ENCODE measurements at places on chromosomes 7 and 10. TPM values are rescaled to one million over a fixed set of nuclear protein-coding genes. Genes with fewer than 3 reads are reported as not detected.

CADPS2 gene
- polyA plus RNA-seq = 4.7 TPM

PDIA4 gene
- 40.9 TPM for polyA plus RNA-seq

DNA sequence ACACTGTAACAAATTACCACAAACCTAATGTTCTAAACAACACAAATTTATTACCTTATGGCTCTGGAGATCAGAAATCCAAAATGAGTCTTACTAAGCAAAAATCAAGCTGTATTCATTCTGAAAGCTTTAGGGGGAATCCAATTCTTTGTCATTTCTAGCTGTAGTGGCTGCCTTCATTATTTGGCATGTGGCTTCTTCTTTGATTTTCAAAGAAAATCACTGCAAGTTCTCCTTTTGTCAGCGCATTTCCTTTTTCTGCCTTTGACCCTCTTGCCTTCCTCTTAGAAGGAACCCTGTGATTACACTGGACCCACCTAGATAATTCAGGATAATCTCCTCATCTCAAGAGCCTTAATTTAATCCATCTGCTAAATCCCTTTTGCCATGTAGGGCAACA is 36.9 kb downstream of the ZPBP start:
- no peak overlapping the region for H3K27ac ChIP-seq
- H3K36me3 ChIP-seq = no peaks in the 10 kb centered on the region
- no peak overlapping the region for H3K4me3 ChIP-seq
- H3K4me1 ChIP-seq = no peaks in the 10 kb centered on the region
- H3K27me3 ChIP-seq = no peaks in the 10 kb centered on the region
- DNase-seq = no peak

DNA sequence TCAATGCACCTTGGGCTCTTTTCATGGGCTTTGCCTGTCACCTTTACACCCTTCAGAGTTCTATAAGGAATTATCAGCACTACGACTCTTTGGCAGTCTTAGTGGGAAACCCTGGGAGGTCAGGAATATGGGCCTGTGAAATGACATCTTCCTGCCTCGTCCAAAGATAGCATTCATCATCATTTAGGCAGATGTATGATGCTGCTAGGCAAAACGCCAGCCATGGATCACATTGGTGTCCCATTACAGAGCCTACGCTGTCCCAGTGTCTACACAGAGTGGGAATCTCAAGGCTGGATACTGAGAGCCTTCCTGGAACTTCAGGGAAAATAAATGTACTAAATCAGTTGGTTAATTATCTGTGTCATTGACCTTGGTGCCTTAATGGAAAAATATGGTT is 259.4 kb upstream of the CELF2 start:
- H3K27ac ChIP-seq = no peak overlapping the region
- no peak for DNase-seq
- H3K4me3 ChIP-seq = no peak overlapping the region
- H3K4me1 ChIP-seq = no peaks in the 10 kb centered on the region
- H3K27me3 ChIP-seq = no peaks in the 10 kb centered on the region
- no peaks in the 10 kb centered on the region for H3K36me3 ChIP-seq

- no peak for DNase-seq
- no peaks in the 10 kb centered on the region for H3K4me1 ChIP-seq
- H3K36me3 ChIP-seq = no peaks in the 10 kb centered on the region
- H3K27me3 ChIP-seq = no peaks in the 10 kb centered on the region
- no peak overlapping the region for H3K4me3 ChIP-seq
These were observed 12.8 kb downstream of the IFIT2 start for GRCh38 chr10:89314676-89315075.

DNA sequence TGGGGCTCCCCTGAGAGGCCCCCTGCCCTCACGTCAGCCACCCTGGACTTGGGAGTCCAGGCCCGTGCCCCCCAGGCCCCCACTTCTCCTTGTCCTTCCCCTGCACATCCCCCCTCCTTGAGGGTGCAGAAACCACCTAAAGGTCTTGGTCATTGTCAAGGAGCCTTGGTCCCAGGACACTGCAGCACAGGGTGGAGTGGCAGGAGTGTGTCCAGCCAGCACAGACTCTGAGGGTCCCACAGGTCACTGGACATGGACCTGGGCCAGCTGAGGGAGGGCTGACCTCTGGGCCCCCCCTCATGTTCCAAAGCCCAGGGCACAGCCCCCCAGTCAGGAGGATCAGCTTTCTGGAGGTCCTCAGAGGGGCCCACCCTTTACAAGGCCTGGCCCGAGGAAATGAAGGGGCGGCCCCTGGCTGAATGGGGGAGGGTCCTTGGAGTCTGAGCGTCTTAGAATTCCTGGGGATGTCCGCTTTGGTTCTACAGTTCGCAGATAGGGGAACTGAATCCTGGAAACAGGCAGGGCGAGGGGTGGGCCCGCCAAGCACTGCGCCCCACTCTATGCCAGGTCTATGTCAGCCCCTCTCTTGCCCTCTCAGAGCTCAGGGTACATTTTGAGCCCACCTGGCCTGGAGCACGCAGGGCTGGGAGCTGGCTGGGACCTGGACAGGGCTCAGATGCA is 54.0 kb downstream of the PWWP2B start:
- DNase-seq = no peak
- H3K27me3 ChIP-seq = no peaks in the 10 kb centered on the region
- no peak overlapping the region for H3K27ac ChIP-seq
- H3K4me3 ChIP-seq = no peak overlapping the region
- H3K4me1 ChIP-seq = peaks cover 36% of the 10 kb centered on the region
- H3K36me3 ChIP-seq = no peaks in the 10 kb centered on the region

DNA sequence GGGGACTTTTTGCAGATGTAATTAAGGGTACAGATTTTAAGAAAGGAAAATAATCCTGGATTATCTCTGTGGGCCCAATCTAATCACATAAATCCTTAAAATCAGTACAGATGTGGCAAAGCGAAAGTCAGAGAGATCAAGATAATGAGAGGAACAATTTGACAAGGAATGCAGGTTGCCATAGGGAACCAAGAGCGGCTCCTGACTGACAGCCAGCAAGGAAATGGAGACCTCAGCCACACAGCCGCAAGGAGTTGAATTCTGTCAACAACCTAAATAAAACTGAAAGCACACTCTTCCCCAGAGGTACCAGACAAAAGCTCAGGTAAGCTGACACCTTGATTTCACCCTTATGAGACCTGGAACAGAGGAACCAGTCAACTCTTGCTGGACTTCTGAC is 3.4 kb upstream of the PNPLA8 start:
- no peak overlapping the region for H3K4me3 ChIP-seq
- no peaks in the 10 kb centered on the region for H3K27me3 ChIP-seq
- no peak overlapping the region for H3K27ac ChIP-seq

DNA sequence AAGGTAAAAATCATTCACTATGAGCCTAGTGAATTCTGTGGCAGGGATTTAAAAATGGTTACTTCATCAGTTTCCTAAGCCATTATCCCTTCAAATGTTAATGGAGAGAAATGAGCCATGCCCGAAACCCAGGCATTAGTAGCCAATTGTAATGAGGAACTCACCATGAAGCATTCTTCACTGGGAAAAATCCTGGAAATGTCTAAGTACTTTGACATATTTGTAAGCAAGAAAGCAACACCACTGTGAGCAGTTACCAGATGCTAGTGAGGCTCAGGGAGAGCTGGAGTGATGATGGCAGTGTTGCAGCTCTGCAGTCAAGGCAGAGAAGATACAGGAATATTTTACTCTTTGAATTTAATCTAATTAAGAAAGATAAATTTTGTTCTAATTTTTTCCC is 220.0 kb upstream of the MBL2 start:
- H3K27ac ChIP-seq = no peak overlapping the region
- no peak overlapping the region for H3K4me3 ChIP-seq
- no peak for DNase-seq
- H3K36me3 ChIP-seq = no peaks in the 10 kb centered on the region
- H3K4me1 ChIP-seq = no peaks in the 10 kb centered on the region

Data from sigmoid colon (tissue), 7 donors.